ENCODE measurements at places on chromosomes 16 and 17. TPM values are rescaled to one million over a fixed set of nuclear protein-coding genes. Genes with fewer than 3 reads are reported as not detected.
A peak's percentile ranks its signal among the peaks of the same experiment; 100 is the strongest.

The CLEC3A gene
- total RNA-seq, result not detected

GRCh38 chr16:5062051-5062450 lies 3.7 kb downstream of the C16orf89 start:
- H3K36me3 ChIP-seq, result no peaks in the 10 kb centered on the region
- H3K4me1 ChIP-seq, result no peaks in the 10 kb centered on the region
- no peaks in the 10 kb centered on the region for H3K27me3 ChIP-seq

- H3K4me3 ChIP-seq, result no peak overlapping the region
- H3K27ac ChIP-seq, result no peak overlapping the region
- H3K4me1 ChIP-seq, result peaks cover 6% of the 10 kb centered on the region
- no peaks in the 10 kb centered on the region for H3K27me3 ChIP-seq
- DNase-seq, result no peak
Measured at GRCh38 chr17:35653619-35654361, 66.7 kb downstream of the AP2B1 start.

- no peaks in the 10 kb centered on the region for H3K36me3 ChIP-seq
- H3K27ac ChIP-seq, result no peak overlapping the region
- DNase-seq, result no peak
- H3K4me1 ChIP-seq, result no peaks in the 10 kb centered on the region
- no peaks in the 10 kb centered on the region for H3K27me3 ChIP-seq
Measured at GRCh38 chr16:60166111-60166510, 1432.0 kb upstream of the GOT2 start.

DNA sequence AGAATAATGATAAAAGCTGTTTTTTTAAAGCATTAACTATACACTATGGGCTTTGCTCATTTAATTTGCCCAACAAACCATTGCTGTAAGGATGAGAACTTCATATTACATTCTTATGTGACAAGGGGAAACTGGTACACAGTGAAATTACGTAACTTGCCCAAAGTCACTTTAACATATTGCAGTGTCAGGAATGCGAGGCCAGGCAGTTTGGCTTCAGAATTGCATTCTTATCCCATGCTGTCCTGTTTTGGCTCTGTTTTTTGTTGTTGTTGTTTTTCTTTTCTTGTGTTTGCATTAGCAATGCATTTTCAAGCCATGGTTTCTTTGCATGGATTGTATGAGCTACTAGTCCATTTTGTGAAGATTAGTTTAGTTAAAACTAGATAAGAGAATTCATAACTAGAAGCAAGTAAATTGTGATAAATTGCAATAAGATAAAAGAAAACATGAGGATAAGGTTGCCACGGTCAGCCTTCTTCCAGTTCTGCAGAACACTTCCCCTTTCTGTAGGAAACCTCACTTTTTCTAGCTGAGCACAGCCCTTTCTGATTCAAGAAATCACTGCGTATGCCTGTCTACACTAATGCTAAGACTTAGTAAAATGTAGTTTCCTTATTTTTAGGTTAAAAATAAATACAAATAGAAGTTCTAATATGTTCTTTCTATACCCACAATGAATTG lies 221.3 kb upstream of the KCNJ16 start:
- DNase-seq, result no peak
- no peaks in the 10 kb centered on the region for H3K27me3 ChIP-seq
- H3K36me3 ChIP-seq, result no peaks in the 10 kb centered on the region
- no peak overlapping the region for H3K4me3 ChIP-seq

- peak overlapping the region; percentile 4 for H3K4me3 ChIP-seq
- H3K4me1 ChIP-seq, result peaks cover 13% of the 10 kb centered on the region
- H3K36me3 ChIP-seq, result no peaks in the 10 kb centered on the region
- no peak for DNase-seq
Measured at GRCh38 chr16:66844009-66844341, 239 bp upstream of the CA7 start.

DNA sequence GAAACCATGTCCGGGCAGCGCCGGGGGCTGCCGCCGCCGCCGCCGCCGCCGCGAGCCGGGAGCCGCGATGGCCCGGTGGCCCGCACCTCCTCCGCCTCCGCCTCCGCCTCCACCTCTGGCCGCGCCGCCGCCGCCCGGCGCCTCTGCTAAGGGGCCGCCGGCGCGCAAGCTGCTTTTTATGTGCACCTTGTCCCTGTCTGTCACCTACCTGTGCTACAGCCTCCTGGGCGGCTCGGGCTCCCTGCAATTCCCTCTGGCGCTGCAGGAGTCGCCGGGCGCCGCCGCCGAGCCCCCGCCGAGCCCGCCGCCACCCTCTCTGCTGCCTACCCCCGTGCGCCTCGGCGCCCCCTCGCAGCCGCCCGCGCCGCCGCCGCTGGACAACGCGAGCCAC lies 587 bp downstream of the HS3ST4 start:
- no peak for DNase-seq
- H3K27ac ChIP-seq, result no peak overlapping the region
- no peaks in the 10 kb centered on the region for H3K36me3 ChIP-seq
- no peaks in the 10 kb centered on the region for H3K27me3 ChIP-seq
- H3K4me1 ChIP-seq, result no peaks in the 10 kb centered on the region

GRCh38 chr16:49697631-49698452 lies 158.1 kb downstream of the ZNF423 start:
- no peak overlapping the region for H3K27ac ChIP-seq
- no peaks in the 10 kb centered on the region for H3K27me3 ChIP-seq
- no peaks in the 10 kb centered on the region for H3K36me3 ChIP-seq

DNA sequence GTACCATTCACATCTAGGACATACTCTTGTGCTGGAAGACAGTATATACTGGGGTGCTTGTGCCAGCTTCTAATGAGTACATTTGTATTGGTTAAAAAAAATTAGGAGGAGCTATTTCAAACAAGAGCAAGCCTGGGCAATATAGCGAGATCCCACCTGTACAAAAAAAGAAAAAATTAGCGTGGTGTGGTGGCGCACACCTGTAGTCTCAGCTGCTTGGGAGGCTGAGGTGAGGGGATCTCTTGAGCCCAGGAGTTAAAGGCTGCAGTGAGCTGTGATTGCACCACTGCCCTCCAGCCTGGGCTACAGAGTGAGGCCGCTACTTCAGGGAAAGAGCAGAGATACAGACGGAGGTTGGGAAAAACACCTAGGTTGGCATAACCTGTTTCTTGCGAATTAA lies 1.2 kb downstream of the MRTFB start:
- peaks cover 18% of the 10 kb centered on the region for H3K4me1 ChIP-seq
- no peaks in the 10 kb centered on the region for H3K27me3 ChIP-seq
- peak overlapping the region; percentile 97 for H3K4me3 ChIP-seq
- no peaks in the 10 kb centered on the region for H3K36me3 ChIP-seq
- no peak overlapping the region for H3K27ac ChIP-seq
- DNase-seq, result no peak

GRCh38 chr17:35546487-35546886 lies 9.0 kb upstream of the SLFN12L start:
- H3K4me1 ChIP-seq, result no peaks in the 10 kb centered on the region
- H3K27ac ChIP-seq, result no peak overlapping the region
- no peaks in the 10 kb centered on the region for H3K36me3 ChIP-seq
- no peak overlapping the region for H3K4me3 ChIP-seq
- no peak for DNase-seq

DNA sequence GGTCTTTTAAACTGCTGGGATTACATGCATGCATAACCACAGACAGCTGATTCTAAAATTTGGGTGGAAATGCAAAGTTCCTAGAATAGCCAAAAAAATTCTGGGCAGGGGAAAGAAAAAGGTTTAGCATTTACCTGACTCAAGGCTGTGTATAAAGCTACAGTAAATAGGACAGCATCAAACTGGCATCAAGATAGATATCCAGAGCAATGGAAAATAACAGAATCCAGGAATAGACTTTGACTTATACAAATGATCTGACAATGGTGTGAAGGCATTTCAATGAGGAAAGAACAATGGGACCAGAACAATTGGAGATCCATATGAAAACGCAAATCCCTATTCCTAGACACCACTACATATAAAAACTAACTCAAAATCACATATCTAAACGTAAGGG lies 12.9 kb downstream of the ANKFY1 start:
- no peaks in the 10 kb centered on the region for H3K27me3 ChIP-seq
- peaks cover 6% of the 10 kb centered on the region for H3K4me1 ChIP-seq
- H3K4me3 ChIP-seq, result no peak overlapping the region
- no peaks in the 10 kb centered on the region for H3K36me3 ChIP-seq
- no peak overlapping the region for H3K27ac ChIP-seq

All from tibial nerve (tissue), 4 donors.